ENCODE measurements at places on chromosomes 16 and 17.

- DNase-seq, result no peak
These were observed 6.3 kb upstream of the CD7 start for GRCh38 chr17:82323514-82324234.

GRCh38 chr16:4347010-4347409 lies 4.1 kb downstream of the PAM16 start:
- no peak for DNase-seq

DNA sequence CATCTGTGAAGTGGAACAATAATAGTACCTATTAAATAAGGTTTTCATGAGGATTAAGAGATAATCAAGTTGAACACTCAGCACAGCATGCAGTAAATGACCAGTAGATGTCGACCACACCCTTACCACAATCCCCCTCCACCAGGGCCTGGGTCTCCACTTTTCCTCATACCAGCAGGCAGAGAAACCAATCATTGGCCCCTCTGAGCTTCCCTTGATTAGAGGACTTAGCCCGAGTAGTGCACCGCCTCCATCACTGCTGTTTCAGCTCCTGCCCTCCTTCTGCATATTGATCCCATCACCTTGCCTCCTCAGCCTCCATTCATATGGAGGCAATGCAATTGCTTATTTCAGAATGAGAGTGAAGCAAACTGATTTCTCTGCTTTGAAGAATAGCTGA lies 96.5 kb upstream of the CDH11 start:
- DNase-seq, result no peak

DNA sequence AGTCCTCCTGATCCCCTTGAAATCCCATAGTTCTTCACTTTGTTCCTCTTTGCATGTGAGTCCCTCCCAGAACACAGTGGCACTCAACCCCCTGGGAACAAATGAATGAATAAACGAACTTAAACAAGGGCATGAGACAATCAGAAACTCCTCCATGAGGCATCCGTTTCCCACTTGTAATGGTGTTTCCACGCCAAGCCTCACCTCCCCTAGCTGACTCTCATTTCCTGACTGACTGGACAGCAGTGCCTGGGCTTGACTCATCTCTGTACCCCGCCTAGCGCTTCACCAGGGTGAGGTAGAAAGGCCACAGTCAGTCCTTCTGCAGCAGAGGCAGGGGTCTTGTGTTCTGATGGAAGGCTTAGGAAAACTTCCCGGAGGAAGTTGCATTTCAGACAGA lies 14.2 kb downstream of the KIF1C start:
- DNase-seq, result no peak

DNA sequence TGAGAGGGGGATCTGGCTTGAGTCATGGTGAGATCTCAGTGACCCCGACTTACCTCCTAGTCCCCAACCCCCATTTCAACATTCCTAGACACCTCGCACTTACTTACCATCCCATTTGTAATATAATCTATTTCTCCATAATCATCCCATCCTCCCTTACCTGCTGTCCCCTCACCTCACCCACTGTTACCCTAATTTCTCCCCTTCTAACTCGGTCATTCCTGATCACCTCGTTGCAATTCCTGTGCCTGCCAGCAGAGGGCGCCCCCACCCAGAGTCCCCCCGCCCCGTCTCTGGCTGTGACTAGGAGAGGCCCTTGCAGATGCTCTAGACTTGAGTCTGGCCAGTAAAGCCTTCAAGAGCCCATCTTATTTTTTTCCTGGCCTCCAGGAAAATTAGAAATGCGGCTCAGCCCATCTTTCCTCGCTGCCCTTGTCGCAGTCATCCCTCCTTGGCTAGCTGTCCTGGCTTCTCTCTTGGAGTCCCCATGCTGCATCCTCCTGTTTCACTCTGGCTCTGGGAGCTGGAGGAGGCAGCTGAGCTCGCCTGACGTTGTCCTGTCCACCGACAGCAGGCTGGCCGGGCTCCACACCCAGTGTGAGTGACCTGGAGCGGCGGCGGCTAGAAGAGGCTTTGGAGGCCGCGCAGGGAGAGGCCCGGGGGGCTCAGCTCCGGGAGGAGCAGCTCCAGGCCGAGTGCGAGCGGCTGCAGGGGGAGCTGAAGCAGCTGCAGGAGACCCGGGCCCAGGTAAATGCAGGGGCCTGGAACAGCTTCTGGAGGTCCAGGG lies 5.0 kb downstream of the TBKBP1 start:
- peak; percentile 70 for DNase-seq

- DNase-seq, result peak; percentile 18
These were observed 458 bp downstream of the SLC12A4 start for GRCh38 chr16:67967958-67968399.

GRCh38 chr17:27351759-27352158 lies 57.8 kb downstream of the WSB1 start:
- no peak for DNase-seq

DNA sequence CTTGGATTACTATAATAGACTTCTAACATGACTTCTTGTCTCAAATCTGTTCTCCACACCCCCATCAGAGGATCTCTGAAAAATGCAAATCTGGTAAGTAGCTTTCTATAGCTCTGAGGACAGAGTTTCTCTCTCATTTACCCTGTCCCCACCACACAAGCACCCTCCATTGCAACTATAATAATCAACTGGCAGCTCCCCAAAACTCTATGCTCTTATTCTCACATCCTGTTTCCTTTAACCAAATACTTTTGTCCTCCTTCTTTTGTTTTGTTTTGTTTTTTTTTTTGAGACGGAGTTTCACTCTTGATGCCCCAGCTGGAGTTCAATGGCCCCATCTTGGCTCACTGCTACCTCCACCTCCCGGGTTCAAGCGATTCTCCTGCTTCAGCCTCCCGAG lies 73.4 kb downstream of the HELZ start:
- DNase-seq, result no peak

DNA sequence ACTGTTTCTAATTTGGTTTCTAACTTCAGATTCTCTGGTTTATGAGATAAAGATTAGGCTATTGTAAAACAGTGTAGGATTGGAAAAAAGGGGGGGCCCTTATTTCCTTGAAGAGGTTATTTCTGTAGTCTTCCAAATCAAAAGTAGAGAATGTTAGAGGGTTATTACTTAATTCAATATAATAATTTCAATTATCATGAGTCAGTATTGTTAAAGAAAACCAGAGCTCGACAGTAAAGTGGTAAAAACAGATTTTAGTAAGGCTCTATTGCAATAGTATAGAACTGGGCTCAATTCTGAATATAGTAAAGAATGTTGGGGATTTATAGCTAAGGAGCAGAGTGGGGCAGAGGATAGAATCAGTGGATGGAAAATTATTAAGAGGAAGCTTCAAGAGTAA lies 140.0 kb downstream of the TANC2 start:
- no peak for DNase-seq

DNA sequence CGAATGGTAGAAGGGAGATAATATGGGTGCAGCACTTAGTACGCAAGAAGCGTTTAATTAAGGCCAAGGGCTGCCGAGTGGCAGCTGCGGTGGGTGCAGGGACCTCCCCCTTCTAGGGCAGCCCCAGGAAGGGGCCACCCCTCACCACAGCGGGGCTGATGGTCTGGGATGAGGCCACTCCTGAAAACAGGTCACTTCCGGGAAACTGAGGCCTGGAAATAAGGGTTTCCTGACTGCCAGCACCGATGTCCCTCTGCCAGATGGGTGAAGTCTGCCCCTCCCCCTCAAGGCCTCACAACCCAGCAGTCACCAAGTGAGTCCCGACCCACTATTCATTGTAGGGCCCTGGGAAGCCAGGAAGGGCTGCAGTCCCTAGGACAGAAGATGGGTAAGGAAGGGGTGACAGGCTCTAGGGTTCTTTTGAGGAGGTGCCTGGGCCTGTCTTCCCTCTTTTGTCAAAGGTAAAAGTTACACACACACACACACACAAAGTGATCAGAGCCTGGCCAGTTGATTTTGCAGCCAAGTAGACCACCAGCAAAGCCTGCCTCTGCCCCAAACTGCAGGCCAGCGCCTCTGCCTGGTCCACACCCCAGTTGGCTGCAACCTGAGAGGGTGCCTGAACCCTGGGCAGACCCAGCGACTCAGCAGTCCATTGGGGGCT lies 12.5 kb downstream of the SREBF1 start:
- no peak for DNase-seq

GRCh38 chr16:1497014-1497598 lies 3.9 kb downstream of the TELO2 start:
- DNase-seq, result no peak

GRCh38 chr17:57935833-57936807 lies 19.1 kb downstream of the CUEDC1 start:
- DNase-seq, result no peak
